H1 (cell line): ENCODE measurements at places on chromosomes 4 and X. TPM values are rescaled to one million over a fixed set of nuclear protein-coding genes. Genes with fewer than 3 reads are reported as not detected.

MSX1 gene
- 0.47 and 0.75 TPM in 2 replicates for polyA plus RNA-seq

DNA sequence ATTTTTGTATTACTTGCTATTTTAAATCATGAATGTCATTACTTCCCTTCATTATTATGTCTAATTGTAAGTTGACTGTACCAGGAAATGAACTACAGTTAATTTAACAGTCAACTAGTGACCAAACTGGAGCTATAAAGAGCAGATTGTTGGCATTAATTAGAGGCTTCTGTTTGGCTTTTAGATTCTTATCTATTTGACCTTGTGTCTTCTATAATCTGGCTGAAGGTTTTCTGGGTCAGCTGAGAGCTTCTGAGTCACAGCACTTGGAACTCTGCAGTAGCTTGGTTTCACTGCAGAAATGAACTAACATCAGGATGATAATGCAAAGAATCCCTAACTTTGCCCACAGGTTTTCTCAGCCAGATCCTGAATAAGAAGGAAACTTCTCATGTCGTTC, 169.2 kb upstream of the LEF1 start:
- no peak for DNase-seq

- DNase-seq, result no peak
These were observed 52.3 kb upstream of the HOPX start for GRCh38 chr4:56733352-56733751.

GRCh38 chrX:69137371-69138117, 27.7 kb downstream of the PJA1 start:
- DNase-seq, result no peak

- DNase-seq, result no peak
These were observed 9.1 kb downstream of the ZCCHC4 start for GRCh38 chr4:25321703-25322102.

COPS4 gene
- polyA plus RNA-seq, result 10.7 and 14.9 TPM in 2 replicates

GRCh38 chrX:51614353-51615012, 4.2 kb downstream of the CENPVL3 start:
- no peak for DNase-seq

PFKFB1 gene
- polyA plus RNA-seq, result 0.26 and 0.31 TPM in 2 replicates

DNA sequence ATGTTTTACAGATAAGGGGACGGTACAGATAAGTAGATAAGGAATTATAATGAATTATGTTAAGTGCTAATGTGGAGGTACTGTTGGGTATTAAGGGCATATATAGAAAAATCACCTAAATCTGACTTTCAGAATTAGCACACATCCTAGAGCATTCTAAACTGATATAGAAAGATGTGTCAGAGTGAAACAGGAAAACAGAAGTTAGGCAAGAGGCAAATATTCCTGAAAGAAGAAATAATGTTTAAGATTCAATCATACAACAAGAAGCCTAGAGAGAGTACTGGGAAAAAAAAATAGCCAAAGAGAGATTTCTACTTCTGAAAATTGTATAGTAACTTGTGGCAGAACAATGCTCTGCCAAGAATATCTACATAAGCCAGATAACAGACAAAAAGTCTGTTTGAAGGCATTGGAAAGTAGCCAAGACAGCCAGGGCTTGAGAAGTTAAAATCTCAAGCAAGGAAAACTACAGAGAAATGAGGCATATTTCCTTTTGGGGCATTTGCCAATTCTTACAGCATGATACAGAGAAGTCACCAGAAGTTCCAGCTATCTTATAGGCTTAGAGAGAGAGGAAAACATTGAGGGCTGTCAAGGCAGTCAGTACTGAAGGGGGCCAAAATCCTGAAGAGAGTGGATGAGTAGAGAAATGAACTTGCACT, 646.0 kb downstream of the RPA4 start:
- no peak for DNase-seq

TLR2 gene
- 0.67 and 1.3 TPM in 2 replicates for polyA plus RNA-seq
